Activated naive CD4-positive, alpha-beta T cell treated with Interleukin-2 at 50 U/mL for 16 hours (primary cell): ENCODE measurements at places on chromosomes 4 and X.

DNA sequence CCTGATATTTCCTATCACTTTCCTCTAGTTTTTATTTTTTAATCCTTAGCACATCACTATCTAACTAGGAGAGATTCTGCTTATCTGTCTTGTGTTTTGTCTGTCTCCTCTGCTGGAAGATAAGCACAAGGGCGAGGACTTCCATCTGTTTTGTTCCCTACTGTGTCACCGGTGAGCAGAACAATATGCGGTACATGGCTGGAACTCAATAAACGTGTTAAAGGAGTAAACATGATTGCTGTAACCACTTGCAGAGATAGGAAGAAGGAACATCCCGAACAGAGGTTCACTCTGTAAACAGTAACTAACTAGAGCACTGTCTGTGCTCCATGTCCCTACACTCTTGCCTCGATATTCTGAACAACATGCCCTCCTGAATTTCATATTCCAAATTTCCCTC lies 5.2 kb downstream of the HS3ST1 start:
- no peak for DNase-seq

- no peak for DNase-seq
Observed at GRCh38 chrX:77167993-77168392, 279.2 kb upstream of the FGF16 start.

DNA sequence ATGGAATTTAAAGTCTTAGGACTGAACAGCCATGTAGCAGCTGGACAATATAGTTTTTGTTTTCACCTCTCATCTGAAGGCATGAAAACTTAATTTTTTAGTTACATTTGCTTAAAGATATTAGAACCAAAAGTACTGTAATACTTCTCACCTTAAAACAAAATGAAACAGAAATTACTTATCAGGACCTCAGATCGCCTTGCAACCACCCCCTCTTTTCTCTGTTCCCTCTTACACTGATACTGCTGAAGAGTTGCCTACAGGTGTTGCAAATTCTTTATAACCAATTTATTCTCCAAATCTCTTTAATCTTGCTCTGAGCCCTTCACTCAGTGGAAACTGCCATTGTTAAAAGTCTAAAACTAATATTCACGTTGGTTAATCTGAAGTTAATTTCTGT lies 145.0 kb downstream of the SPCS3 start:
- no peak for DNase-seq

- DNase-seq = no peak
Observed at GRCh38 chr4:95165926-95166524, 382.7 kb downstream of the UNC5C start.

GRCh38 chr4:73036123-73036522 lies 33.4 kb downstream of the COX18 start:
- no peak for DNase-seq

GRCh38 chr4:152831416-152831815 lies 51.7 kb downstream of the ARFIP1 start:
- no peak for DNase-seq

GRCh38 chrX:150615356-150615755 lies 46.9 kb downstream of the MTM1 start:
- DNase-seq = no peak

DNA sequence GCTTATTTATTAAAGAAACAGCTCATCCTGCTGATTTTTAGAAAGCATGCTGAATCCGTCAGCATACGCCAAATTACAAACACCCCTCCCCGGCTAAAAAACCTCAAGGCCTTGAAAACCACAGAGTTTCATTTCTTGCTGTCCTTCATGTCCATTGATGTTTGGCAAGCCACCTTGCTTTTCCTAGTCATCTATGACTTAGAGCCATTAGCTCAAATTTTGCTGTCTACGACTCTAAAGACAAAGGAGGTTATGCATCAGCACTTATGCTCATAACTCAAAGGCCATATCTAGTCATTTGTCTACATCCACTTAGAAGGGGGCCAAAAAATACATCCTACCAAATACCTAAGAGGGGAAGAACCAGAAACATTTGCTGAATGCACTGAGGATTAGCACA lies 925.1 kb downstream of the PCDH7 start:
- no peak for DNase-seq

DNA sequence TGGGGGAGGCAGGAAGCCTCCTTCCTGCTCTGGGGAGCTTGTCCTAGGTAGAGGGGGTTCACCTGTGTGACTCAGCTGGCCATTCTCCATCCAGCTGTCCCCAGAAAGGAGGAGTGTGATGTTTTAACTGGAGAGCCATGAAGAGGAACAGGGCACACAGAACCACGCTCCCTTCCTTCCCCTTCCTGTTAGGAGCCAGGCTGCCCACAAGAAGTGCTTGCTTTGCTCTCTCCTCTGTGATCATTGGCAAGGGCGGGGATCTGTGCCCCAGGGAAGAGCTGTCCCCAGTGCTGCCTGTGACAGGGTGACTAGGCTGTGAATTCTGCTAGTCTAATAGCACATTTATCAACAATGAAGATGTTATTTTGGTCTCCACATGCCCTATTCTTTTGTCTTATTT lies 169.6 kb upstream of the GATB start:
- no peak for DNase-seq

DNA sequence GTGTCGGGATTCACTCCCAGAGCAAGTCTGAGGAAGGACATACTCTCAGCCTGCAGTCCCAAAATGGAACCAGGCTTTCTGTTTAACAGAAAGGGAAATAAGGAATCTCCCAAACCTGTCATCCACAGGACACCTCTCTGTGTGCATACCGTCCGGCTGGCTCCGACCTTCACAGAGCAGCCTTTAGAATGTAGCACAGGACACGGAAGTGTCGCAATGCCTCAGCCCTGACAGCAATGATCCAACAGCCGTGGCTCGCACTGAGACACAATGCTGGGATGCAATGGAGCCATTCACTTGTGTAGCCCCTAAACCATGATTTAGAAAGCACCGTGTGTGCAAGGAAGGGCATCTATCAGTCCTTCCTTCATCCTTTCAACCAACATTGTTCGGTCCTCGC lies 15.5 kb upstream of the HELT start:
- DNase-seq = no peak

DNA sequence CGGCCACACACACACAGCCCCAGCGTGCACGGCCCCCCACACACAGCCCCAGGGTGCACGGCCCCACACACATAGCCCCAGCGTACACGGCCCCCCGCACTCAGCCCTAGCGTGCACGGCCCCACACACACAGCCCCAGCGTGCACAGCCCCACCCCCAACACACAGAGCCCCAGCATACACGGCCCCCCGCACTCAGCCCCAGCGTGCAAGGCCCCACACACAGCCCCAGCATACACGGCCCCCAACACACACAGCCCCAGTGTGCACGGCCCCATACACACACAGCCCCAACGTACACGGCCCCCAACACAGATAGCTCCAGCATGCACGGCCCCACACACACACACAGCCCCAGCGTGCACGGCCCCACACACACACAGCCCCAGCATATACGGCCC lies 17.6 kb downstream of the GAK start:
- DNase-seq = no peak

- no peak for DNase-seq
Observed at GRCh38 chr4:107991945-107992630, 2.4 kb downstream of the HADH start.

DNA sequence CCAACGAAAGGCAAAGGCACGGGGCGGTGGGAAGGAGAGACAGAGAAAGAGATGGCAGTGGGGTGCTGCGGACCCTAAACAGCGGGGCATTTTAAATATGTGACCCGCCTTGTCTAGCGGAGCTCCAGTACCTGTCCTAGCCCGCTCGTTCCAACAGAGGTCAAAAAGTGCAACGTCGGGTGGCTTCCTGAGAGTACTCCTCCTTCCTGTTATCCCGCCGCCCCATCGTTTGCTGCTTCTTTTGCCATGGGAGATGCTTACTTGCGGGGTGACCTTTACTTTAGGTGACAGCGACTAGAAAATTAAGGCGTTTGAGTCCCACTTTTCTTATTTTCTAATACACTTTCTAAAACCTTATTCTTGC lies 735 bp downstream of the NRK start:
- no peak for DNase-seq

DNA sequence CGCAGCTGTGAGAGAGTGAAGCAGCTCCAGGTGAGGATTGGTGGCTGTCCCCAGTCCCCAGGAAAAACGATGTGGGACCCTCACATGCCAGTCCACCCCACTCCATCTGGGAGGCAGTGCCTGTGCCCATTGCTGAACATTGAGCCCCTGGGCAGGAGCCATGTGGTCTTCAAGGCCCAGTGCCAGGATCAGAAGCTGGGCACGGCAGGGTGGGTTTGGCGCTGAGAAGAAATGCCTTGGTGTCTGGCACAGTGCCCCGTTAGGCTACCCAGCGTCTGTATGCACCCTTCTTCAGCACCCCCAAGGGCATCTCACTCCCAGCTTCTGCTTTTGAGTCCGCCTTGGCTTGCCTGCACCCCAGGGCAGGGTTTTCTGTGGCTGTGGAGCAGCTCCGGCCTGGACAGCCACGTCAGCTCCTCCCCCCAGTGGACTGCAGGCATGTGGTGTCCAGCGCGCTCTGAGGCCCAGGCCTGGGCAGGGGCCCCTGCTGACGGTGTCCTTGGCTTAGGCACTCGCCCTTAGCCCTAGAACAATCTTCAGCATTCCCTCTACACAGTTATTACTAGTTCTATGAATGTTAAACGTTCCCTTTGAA lies 28.6 kb downstream of the RGS12 start:
- no peak for DNase-seq

DNA sequence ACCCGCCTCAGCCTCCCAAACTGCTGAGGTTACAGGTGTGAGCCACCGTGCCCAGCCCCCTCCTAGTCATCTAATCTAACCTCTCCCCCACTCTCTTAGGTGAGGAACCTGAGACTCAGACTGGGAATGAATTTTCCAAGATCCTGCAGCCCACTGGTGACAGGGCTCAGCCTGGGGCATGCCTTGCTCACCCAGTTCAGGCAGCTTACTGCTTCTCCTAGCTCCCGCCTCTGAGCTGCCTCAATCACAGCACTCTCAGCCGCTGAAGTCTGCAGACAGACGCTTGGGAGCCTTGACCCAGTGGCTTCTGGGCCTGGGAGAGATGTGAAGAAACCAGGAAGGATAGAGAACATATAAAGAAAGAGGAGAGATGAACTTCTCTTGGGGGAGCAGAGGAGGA lies 24.4 kb downstream of the PJA1 start:
- DNase-seq = no peak

GRCh38 chr4:15291122-15291521 lies 136.7 kb upstream of the C1QTNF7 start:
- DNase-seq = no peak

GRCh38 chr4:18840481-18840880 lies 818.9 kb upstream of the LCORL start:
- DNase-seq = no peak

DNA sequence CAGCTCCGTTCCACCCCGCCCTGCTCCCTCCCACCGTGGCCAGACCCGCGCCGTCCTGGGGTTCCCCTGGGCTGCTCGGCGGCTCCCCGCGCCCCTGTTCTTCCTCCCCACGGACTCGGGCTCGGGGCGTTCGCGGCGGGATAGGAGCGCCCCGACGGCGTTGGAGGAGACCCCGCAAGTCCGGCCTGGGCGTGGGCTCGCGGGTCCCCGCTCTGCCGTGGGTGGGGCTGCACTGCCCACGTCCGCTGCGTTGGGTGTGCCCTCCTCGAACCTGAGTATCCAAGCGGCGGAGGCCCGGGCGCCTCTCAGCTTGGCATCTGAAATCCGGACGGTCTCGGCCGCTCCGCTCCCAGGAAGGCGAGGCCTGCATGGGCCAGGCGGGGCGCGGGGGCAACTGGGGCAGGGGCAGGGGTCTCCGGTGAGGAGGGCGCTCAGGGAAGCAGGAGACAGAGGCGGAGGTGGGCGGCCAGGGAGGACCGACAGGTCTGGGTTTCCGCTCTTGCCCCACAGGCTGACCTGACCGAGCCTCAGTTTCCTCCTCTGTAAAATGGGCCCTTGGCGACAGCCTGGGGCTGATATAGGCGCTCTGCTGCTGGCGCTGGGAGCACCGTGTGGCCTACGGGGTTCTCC lies 12.0 kb upstream of the NAT8L start:
- no peak for DNase-seq

GRCh38 chrX:132393485-132393884 lies 95.4 kb downstream of the MBNL3 start:
- no peak for DNase-seq

DNA sequence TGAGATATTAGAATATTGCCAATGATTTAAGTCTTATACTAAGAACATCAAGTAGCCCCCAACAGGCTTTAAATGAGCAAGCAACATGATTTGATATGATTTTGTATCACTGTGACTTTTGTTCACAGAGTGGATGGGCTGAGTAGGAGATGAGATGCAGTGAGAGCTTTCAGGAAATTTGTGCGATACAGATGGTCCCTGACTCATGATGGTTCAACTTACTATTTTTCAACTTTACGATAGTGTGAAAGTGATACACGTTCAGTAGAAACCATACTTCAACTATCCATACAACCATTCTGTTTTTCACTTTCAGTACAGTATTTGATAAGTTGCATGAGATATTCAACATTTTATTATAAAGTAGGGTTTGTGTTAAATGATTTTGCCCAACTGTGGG lies 78.7 kb upstream of the NWD2 start:
- DNase-seq = no peak

DNA sequence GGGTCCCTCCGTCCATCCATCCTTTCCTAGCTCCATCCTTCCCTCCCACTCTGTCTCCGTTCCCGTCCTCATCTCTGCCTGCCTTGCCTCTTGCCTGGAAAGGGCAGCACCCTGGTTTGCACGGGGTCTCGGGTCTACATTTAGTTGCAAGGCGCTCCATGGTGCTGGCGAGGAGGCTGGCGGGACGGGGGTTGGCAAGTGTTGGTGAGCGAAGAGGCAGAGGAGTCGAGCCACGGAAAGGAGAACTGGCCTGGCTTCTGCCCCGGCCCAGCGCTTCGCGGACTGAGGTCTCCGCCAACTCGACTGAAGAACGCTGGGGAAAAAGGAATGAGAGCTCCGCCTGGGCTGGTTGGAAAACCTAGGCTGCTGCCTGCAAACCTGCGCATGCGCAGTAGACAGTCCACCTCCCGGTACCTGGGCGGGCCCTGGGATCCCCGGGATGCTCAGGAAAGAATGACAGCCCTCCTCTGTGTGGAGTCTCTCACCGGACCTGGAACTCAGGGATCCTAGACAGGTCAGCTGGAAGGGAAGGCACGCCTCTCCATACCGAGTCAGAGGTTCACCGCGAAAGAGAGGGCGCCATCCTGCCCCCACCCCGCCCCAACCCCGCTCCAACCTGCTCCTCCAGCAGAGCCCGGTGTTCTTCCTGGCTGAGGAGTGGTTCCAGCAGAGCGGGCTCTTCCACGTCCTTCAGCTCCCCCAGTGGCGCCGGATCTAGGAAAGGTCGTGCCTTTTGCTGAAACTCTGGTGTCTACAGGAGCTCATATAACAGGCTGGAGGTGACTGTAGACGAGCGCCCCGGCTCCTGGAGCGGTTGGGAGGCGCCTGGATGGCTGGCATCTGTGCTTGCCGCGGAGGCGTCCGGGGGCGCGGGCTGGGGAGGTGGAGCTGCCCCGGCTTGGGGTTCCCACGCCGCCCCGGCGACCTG lies 6.0 kb downstream of the FRG2 start:
- DNase-seq = peak; percentile 13
